NCI-H2171 (cell line): ENCODE measurements at places on chromosomes 11 and 22.

DNA sequence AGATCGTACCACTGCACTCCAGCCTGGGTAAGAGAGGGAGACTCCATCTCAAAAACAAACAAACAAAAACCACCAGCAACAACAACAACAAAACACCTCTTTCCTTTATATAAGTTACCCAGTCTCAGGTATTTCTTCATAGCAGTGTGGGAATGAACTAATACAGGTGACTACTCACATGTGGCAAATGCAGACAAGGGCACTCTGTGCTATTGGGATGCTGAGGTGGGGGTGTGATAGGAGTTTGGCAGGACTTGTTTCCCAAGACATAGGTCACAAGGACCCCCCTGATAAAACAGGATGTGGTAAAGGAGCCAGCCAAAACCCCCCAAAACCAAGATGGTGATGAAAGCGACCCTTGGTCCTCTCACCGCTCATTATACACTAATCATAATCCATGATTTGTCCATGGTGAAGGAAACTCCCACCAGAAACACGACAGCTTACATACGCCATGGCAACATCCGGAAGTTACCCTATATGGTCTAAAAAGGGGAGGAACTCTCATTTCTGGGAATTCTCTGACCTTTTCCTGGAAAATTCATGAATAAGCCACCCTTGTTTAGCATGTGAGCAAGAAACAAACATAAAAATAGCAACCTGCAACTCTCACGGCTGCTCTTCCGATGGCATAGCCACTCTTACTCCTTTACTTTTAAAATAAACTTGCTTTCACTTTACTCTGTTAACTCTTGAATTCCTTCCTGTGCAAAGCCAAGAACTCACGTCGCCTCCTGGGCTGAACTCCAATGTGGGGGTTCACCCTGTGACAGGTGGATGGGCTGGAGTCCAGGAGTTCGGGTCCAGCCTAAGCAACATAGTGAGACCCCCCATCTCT lies 18.8 kb upstream of the INCENP start:
- no peak for DNase-seq

GRCh38 chr11:105361651-105362050 lies 222.1 kb upstream of the CARD18 start:
- DNase-seq, result no peak

- DNase-seq, result no peak
Observed at GRCh38 chr11:34203377-34203871, 98.0 kb downstream of the NAT10 start.

GRCh38 chr11:118497831-118498230 lies 29.4 kb upstream of the TTC36 start:
- DNase-seq, result no peak

- DNase-seq, result no peak
Observed at GRCh38 chr22:50085211-50085972, at the start of gene MLC1. MLC1 (minus strand) TSS chr22:50085426; CDS start chr22:50084902, 524 bp downstream.

DNA sequence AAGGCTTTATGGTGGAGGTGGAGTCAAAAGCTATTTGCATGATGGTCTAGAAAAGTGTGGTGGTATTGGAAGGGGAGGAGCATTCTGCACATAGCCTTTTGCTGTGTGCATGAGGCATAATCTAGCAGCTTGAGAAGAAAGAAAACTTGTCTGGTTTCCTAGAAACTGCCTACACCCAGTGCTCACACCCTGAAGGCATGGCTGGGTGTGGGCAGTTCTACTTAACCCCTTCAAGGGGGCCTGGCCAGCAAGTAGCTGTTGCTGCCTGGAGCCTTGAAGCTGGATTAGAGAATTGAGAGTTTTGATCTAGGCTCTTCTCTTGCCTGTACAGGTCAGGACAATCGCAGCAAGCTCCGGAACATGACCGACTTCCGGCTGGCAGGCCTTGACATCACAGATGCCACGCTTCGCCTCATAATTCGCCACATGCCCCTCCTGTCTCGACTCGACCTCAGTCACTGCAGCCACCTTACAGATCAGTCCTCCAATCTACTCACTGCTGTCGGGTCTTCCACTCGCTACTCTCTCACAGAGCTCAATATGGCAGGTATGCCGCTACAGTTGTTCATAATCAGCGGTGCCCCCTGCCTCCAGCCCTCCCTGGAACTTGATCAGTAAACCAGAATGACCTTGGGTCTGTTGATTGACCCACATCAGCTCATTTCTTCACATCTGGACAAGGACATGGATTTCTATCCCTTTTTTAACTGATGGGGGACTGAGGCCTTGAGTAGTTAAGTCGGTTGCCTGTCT lies 12.2 kb upstream of the GRK2 start:
- no peak for DNase-seq

DNA sequence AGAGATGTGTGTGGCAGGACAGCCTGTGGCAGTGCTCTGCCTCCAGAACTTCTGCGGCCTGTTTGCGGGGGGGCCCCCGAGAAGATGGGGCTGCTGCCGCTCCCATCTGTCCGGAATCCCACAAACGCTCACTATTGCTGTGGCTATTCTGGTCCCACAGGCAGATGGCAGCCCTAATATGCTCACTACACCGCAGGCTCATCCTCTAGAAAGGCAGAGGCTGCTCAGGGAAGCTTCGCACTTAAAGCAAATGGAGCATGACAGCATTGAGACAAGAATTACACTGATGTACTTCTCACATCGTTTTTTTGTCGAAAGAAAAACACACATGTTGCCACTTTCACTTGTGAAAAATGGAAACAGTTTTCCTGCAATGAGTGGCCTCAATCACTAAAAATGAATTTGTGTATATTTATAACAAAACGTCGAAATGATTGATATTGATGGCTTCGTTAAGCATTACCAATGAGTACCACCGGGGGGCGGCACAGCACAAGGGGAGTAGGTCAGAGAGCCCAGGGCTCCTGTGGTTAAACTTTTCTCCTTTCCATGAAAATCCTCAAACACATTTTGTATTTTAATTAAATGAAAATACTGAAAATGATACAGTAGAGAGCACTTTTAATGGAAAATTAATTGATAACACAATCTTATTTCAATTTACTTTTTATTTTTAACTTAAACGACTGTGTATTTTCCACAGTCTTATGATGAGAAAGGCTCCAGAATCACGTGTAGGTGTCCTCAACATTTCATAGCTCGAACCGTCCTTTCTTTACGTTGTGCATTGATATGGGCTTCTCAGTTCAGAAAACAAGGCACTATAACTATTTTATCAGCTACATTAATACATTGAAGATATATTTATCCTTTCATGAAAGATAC lies 69.1 kb downstream of the CTTN start:
- DNase-seq, result peak; percentile 24

DNA sequence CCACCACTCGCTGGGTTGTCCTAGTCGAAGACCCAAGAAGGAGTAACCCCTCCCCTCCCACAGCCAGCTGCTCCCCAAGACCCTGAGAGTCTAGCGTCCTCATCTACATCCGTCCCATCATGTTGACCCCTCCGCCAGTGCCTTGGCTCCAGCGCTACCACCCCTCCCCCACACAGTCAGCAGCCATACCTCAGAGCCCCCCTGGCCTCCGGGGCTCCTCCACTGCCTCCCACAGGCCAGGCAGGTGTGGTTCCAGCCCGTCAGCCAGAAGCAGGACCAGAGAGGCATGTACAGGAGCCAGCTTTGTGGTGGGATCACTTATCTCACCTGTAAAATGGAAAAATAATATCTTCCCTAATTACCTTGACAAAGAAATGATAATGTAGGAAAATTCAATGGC lies 51.5 kb upstream of the PHF21B start:
- DNase-seq, result no peak

DNA sequence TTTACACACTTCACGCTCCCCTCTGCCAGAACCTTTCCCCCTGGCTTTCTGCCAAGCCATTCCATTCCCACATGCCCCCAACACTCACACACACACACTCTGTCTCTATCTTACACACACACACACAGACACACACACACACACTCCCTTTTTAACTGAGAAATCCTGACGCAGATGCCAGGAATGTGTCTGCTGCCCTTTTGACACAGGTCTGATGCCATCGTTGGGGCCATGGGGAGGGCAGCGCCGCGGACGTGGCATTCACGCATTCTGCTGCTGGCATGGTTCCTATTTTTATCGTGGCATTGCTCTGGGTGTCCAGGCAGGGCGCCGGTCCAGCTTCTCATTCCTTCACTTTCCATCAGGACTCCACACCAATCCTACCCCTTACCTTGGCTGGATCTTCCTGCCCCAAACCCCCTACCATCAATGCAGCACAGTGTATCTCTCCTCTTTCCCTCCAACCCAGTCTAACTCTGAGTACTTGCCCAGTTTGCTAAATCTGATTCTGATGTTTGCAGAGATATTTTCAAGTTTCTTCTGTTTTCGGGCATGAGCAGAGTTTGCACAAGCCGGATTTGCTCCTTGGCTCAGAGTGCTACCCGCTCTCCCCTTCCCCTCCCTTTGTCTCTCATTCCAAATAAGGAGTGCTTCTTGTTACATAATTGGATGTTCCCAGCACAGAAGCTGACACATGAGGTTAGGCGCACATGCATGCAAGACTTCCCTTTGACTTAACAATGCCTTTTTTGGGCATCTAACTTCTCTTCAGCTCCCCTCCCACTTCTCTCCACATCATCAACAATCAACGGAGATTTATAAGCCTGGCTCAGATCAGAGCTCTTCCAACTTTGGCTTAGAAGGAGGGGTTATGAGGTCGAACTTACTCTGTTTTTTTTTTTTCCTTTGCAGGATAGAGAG lies 18.8 kb downstream of the SNX19 start:
- DNase-seq, result no peak

GRCh38 chr11:17002543-17002942 lies 11.7 kb downstream of the PLEKHA7 start:
- DNase-seq, result no peak

GRCh38 chr22:19753090-19753842 lies 7.3 kb upstream of the TBX1 start:
- no peak for DNase-seq

- DNase-seq, result no peak
Observed at GRCh38 chr11:126969865-126970479, 30.6 kb downstream of the KIRREL3 start.

DNA sequence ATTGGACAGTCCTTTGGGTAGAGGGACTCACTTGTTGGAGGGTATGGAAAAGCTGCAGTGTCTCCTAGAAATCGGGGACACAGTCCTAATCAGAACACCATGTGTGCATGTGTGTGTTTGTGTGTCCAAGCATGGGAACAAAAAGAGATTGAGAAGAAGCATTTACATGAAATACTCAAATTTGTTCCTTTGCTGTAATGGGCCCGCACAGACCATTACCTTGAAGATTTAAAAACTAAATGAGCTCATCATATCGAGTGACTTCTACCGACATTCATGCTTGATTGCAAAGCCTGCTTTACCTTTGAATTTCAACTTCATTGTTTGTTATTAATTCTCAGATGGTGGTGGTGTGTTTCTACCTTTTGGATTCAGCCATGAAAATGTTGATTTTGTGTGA lies 106.9 kb downstream of the ZBTB16 start:
- no peak for DNase-seq
